ENCODE measurements at places on chromosomes 13 and 19. TPM values are rescaled to one million over a fixed set of nuclear protein-coding genes. Genes with fewer than 3 reads are reported as not detected.

The SIGLECL1 gene
- total RNA-seq, result not detected

The CCDC169 gene
- 3.9 TPM for total RNA-seq

The IFNL3 gene
- total RNA-seq, result not detected

The TSKS gene
- total RNA-seq, result not detected

The ANKRD24 gene
- 0.32 TPM for total RNA-seq

The CEACAM4 gene
- total RNA-seq, result not detected

The CXCL17 gene
- not detected for total RNA-seq

The RNF17 gene
- not detected for total RNA-seq

The CEACAM21 gene
- total RNA-seq, result 0.32 TPM

The FFAR2 gene
- not detected for total RNA-seq

The PRODH2 gene
- not detected for total RNA-seq

The ZNF71 gene
- total RNA-seq, result 7.3 TPM

The NKG7 gene
- total RNA-seq, result not detected
